Ammon's horn (tissue), 1 donor: ENCODE measurements at places on chromosomes 7 and 10.

DNA sequence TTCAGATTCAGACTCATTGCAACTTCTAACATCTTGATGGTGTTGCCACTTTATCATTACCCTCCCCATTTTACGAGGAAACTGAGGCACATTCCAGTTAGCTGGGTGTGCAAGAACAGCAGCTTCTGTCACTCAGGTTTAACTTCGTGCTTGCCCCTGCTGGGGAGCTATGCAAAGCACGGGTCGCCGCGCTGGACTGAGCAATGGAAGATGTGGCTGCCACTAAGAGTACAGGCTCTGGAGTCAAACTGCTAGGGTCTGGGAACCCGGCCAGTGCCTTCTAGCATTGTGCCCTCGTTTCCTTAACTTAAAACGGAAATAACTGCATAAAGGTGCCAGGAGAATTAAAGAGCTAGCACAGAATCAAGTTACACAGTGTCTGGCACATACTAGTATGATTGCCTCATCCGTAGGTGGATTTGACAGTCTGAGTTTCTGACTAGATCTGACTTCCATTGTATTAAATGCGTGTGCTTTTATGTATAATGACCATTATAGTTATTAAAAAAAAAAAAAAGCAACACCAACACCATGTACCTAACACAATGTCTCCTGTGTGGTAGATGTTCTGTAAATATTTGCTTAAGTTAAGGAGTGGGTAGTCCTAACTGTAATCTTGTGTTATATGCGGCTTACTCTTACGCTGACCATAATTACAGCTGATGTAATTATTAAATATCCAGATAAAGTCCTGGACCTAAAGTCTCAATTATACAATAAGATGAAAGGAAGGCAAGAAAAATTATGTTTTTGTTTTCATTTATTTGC is 842 bp downstream of the ZNF22 start:
- peak; percentile 61 for DNase-seq

- no peak for DNase-seq
Observed at GRCh38 chr7:46680147-46680546, 759.1 kb upstream of the IGFBP3 start.

DNA sequence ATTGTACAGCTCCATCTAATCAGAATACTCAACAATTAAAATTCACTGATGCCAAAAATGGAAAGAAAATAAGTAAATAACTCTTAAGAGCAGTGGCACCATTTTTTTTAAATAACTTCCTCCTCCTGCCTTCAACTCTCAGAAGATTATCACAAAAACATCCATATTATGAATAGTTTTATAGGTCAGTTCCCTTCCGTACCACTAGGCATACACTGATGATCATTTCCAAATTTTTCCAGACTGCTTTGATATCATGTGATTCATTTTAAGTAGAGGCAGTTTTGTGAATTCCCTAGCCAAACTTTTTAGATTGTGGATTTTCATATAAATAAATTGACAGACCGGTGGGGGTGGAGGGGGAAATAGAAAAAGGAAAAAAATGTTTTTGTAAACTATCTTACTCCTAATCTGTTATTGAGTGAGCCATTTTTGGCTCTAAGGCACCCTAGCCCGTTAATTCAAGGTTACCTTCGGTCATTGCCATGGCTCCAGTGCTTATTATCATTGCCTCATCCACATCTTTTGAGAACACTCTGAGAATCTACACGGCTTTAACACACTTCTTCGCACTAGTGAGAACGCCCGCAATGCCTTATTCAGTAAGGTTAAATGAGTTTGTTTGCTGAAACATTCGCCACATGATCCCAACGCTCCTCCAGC is 1.0 kb downstream of the FAM107B start:
- DNase-seq, result no peak

GRCh38 chr10:110207805-110208613 is 604 bp downstream of the MXI1 start:
- DNase-seq, result peak; percentile 40

DNA sequence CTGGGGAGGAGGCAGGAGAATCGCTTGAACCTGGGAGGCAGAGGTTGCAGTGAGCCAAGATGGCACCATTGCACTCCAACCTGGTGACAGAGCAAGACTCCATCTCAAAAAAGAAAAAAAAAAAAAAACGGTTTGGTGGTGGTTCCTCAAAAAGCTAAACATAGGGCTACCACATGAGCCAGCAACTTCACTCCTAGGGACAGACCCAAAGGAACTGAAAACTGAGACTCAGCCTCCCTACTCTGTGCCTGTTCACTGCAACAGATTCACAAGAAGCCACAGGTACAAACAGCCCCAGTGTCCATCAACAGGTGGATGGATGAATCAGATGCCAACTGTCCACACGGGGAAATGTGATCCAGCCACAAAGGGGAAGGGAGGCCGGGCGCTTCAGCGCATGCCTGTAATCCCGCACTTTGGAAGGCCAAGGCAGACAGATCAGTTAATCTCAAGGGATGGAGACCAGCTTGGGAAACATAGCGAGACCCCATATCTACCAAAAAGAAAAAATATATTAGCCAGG is 79.1 kb upstream of the TNRC18 start:
- no peak for DNase-seq

DNA sequence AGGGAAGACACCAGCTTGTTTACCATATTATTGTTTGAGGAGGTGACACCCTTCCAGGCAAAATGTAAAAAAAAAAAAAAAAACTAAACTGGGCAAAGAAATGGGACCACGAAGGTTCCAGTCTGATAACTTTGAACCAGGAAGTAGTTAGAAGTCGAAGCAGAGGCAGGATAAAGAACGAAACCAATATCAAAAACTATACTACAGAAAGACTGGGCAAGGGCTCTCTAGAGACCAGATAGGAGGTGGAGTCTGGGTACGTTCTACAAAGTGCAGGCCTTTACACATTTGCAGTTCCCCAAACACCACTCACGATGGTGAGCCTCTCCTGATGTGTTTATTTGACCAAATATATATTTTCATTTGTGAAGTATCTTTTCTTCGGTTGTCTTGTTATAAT is 125.7 kb upstream of the CDK1 start:
- DNase-seq, result no peak

GRCh38 chr7:69412331-69413146 is 185.7 kb upstream of the AUTS2 start:
- DNase-seq, result peak; percentile 49

GRCh38 chr7:111012149-111012548 is 78.8 kb upstream of the LRRN3 start:
- DNase-seq, result no peak

- no peak for DNase-seq
Observed at GRCh38 chr7:102291056-102291915, 4.6 kb downstream of the SH2B2 start.

DNA sequence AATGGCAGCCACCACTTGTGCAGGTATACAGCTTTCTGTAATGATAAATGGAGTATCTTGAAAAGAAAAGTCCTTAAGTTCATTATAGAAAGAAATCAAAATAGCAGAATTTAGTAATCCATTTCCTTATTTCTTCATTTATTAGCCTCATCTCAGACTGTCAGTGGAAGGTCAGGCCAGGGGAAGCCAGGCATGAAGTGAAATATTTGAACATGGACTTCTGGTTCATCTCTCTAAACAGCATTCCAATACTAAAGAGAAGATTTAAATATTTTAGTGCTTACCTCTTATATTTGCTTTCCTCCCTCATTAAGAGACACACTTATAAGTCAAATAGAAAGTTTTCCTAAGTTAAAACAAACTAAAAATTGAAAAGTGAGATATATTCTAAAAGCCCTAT is 26.8 kb downstream of the TRDMT1 start:
- DNase-seq, result no peak

GRCh38 chr7:95586951-95587301 is 9.4 kb downstream of the PDK4 start:
- DNase-seq, result no peak
